ENCODE measurements at places on chromosomes 7 and 10.
A peak's percentile ranks its signal among the peaks of the same experiment; 100 is the strongest.

DNA sequence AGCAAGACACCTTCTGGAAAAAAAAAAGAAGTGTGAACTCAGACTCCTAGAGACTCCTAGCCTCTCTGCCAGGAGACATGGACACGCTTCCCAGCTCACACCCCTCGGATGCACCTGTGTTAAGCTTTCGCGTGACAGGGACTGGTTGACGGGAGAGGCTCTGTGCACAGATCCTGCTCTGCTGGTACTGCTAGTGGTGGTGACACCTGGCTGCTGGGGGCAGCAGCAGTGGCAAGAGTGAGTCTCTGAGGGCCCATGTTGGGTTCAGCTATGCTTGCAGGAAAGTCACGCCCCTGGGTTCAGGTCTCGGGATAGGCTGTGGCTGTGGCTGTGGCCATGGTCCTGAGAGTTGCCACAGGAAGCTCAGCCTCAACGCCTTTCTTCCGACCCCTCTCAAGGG, 81.1 kb downstream of the XRCC2 start:
- no peak for DNase-seq

DNA sequence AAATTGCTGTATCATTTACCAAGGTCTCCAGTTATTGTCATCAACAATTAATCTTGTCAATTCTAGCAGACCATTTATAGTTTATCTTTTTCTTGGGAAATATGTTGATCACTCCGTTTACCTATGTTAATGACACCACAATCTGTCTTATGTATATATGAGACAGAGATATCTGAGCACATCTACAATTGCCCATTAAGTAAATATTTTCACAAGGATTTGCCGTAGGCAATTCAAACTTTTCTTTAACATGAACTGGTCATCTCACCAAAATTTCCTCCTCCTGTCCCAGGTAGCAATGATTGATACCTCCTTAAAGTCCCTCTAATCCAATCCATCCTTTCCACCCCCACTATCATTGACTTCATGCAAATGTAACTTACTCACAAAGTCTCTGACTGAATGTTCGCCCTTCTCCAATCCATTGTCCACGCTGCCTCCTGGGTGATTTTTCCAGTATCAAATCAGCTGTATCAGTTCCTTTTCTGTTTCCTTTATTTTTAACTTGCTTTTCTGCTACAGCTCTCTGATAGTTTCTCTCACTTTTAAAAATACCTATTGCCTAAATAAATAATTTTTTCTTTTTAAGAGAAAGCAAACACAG, 138.3 kb downstream of the GNAT3 start:
- DNase-seq, result no peak

DNA sequence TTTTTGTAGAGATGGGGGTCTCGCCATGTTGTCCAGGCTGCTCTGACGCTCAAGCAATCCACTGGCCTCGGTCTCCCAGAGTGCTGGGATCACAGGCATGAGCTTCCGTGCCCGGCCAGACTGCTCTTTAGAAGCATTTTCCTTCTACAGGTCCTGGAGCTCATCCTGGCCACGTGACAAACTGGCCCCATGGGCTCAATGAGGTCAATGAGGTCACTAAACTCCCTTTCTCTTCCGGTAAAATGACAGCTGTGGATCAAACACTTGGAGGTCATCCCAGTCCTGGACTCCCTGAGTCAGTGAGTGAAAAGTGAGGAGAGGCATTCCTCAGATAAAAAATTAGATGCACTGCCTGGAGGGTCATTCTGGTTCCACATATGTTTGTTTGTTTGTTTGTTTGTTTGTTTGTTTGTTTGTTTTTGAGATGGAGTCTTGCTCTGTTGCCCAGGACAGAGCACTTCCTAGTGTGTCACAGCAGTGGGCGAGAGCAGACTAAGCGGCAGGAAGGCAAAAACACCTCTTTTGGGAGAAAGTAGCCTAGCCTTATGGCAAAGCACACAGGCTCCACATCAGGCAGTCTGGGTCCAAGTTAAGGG, 134.9 kb downstream of the TNS3 start:
- no peak for DNase-seq

DNA sequence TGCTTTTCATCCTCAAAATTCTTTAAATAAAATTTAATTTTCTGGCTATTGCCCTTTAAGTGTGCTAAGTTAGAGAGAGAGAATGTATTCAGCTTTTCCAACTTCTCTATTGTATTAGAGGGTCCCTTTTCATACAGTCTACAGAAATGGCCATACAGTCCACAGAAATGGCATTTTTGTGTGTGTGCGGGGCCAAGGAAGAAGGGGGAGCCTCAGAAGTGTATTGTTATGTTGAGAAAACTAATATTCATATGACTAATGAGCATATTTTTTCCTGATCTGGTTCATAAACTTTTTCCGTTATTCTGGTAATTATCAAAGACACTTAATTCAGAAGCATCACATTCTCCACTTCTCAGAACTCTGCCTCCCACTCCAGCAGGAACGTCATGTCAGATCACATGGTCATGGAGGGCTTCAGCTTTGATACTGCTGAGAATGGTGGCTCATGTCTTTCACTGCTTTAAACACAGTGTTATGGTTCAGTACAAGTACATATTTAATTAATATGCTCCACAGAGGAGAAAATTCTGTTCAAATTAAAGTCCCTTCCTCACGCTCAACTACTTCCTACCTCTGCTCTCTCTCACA, 37.1 kb downstream of the ELMO1 start:
- no peak for DNase-seq

DNA sequence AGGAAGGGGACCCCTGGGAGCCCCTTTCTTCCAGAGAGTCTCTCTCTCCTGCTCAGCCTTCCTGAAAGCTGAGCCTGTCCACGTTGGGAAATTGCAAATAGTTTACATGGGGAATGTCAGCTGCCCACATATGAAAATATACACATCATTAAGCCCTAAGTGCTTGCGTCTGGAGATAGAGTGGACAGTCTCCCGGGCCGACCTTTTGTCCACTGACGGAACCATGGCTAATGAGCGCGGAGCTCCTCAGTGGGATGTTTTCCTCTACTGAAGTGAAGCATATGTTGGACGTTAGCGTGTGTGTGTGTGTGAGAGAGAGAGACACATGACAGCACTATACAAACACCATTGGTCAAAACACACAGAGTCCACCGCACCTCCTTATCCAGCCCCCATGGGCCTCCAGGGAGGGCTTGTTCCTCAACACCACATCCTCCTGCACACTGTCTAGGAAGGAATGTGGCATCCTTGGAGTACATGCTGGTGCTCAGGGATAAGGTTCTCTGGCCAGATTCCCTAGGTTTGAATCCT, 128.4 kb downstream of the RGS10 start:
- DNase-seq, result no peak

DNA sequence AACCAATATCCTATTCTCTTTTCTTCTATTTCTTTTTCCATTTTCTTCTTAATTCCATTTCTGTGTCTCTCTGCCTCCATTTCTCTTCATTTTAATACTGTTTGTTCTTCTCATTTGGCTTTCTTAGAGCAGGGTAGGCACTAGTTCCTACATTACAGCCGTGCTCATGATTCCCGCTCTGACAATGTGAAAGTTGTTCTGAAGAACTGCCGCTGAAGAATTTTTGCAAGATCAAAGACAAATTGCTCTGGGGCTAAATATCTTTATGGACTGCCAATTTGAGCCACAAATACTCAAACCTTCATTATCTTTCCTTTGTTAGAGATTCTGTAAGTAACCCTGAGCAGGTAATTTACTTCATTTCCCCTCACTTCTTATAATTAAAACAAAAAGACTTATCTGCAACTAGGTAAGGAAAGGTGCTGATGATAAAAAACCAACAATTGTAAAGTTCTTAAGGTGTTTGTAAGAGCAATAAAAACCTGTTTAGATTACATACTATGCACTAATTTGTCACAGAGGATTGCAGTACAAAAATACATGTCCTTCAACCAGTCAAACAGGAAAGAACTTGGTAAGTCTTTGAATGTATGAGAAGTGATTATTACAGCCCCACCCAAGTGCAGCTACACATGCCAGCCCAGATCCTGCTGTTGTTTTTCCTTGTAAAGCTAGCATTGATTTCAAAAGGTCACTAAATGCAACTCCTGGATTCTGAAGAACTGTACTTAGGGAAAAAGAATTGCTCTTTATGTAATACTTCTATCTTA, 127.5 kb downstream of the COL28A1 start:
- DNase-seq, result no peak

DNA sequence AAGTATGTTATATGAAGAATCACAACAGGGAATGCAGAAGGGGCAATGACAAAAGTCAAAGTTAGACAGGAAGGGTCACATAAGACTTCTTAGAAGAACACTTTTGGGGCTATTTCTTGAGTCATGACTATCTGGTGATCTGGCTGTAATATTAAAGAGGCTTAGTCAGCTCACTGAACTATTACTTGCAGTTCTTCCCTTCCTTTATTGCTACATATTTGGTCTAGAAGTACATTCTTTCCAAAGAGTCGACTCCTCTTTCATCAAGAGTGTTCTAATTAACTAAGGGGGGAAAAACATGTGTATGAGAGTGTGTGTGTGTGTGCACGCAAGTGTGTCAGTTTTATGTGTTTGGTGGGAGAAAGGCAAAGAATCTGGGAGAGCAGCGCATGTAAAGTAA, 247.3 kb upstream of the LRRTM3 start:
- no peak for DNase-seq

- peak; percentile 53 for DNase-seq
Observed at GRCh38 chr10:110363572-110364411, 59.1 kb upstream of the SMNDC1 start.

- no peak for DNase-seq
Observed at GRCh38 chr10:26681076-26681475, 16.4 kb upstream of the PDSS1 start.

- no peak for DNase-seq
Observed at GRCh38 chr7:135209225-135209834, 2.0 kb downstream of the WDR91 start.

- peak; percentile 61 for DNase-seq
Observed at GRCh38 chr10:132306864-132307751, 642 bp downstream of the STK32C start.

GRCh38 chr10:131082991-131083481, 228.5 kb downstream of the TCERG1L start:
- no peak for DNase-seq

DNA sequence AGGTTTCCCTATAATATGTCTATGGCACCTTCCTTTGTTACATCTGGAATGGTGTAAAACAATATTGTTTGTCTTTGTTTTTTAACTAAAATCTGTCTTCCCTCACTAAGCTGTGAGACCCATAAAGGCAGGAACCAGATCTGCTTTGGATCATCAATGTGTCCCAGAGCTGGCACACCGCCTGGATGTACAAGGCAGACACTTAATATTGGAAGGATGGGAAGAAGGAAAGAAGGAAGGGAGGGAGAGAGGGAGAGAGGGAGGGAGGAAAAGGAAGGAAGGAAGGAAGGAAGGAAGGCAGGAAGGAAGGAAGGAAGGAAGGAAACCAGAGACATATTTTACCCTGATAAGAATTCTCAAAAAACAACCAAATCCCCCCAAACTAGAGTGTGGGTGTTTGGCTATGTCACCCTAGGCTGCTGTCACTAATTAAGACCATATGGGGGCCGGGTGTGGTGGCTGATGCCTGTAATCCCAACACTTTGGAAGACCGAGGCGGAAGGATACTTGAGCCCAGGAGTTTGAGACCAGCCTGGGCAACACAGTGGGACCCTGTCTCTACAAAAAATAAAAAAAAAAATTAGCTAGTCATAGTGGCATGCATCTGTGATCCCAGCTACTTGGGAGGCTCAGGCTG, 59.6 kb downstream of the SH3PXD2A start:
- no peak for DNase-seq

DNA sequence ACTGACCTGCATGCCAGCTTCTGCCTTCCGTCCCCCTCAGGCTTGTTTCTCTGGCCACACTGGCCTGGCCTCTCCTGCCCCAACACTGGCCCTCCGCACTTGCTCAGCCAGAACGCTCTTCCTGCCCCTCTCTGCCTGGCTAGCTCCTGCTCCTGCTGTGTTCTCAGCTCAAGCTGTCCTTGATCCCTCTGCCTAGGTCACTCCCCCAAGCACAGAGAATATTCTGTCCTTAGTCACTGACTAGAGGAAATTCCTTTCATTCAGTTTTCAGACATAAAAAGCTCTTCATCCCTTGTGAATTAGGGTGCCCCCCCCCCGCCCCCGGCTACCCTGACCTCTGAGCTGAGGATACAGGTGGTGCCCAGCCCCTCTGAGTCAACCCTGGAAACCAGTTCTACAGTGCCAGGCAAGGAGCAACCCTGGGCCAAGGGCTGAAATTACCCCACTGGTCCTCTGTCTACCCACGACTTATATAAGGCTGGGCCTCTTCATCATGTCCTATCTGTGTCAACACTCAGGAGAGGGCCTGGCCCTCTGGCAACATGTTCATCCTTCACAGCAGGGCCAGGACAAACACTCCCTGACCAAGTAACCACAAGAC, 6.6 kb upstream of the SGPL1 start:
- no peak for DNase-seq

- no peak for DNase-seq
Observed at GRCh38 chr10:93070378-93071176, 3.1 kb upstream of the CYP26A1 start.

DNA sequence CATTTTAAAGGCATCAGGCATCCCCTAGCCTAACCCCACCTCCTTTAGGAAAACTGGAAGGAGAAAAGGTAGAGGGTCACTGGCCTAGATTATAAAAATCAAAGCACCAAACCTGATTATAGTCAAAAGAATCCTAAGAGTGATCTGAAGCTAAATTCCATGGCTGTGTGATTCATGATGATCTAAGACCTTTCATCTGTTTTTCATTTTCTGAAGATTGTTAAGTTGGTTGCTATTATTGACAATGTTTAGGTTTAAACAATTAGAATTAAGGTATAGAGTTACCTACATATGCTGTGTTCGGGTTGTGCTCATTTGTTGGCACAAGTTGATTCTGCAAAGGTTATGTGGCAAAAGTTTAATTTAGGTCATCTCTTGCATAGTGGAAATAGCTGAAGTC, 148.7 kb downstream of the BICC1 start:
- DNase-seq, result no peak

DNA sequence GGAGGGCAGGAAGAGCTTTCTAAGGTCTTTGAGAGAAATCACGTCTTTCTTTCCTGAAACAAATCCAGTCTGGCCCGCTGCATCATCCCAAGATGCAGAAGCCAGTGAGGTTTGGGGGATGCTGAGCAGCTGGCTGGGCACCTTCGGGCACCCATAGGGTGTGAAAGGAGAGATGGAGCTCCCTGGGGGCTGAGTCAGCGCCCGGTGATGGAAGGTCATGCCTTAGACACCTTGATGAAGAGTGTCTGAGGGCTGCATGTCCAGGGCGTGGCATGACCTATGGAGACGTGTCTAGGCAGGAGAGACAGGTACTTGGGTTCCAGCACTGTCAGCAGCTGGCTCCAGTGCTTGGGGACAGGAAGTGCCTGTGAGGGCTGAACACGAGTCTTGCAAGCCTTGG, 88.3 kb downstream of the GOLGA7B start:
- DNase-seq, result no peak

- DNase-seq, result no peak
Observed at GRCh38 chr7:84704380-84704779, 482.5 kb downstream of the SEMA3D start.

Data from activated T-cell treated with anti-CD3 and anti-CD28 coated beads, Interleukin-2, amount 50 U/mL, for 24 hours (primary cell).